ENCODE measurements at places on chromosomes 13 and 19.
A peak's percentile ranks its signal among the peaks of the same experiment; 100 is the strongest.

- DNase-seq = no peak
Measured at GRCh38 chr13:21232599-21232998, 56.1 kb downstream of the MRPL57 start.

GRCh38 chr13:59744747-59745391, 418.9 kb downstream of the DIAPH3 start:
- DNase-seq = no peak

DNA sequence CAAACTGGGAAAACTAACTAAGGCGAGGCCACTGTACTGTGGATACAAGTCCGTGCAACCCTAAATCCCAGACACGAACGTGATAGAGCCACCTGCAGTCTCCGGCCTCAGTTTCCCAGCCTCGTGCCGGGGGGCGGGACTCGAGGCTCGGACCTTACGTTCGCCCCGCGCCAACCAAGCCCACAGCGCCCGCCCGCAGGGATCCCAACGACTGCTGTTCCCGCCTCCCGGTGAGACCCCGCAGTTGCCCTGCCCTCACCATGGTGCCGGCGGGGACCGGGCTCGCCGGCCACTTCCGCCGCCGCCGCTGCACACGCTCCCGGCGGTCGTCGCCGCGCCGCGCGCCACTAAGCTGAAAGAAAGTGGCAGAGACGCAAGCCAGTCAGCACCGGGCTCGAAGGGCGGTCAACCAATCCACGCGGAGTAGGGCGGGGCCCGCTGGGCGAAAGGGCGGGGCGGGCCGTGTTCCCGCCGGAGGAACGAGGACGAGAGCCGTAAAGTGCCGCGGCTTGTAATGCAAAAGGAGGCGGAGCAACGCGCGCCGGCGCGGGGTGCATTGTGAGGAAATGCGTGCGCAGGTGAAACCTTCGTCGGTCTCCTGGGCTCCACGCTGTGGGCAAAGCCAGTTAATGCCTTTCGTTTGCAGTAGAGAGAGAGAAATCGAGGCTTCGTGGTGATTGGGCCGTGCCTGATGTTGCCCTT, at the start of gene LSM4:
Gene LSM4, minus strand, starts transcription at position 318 of the 702 bp plus-strand sequence. Its CDS starts 56 bp downstream, at position 262.
- peak; percentile 94 for DNase-seq

DNA sequence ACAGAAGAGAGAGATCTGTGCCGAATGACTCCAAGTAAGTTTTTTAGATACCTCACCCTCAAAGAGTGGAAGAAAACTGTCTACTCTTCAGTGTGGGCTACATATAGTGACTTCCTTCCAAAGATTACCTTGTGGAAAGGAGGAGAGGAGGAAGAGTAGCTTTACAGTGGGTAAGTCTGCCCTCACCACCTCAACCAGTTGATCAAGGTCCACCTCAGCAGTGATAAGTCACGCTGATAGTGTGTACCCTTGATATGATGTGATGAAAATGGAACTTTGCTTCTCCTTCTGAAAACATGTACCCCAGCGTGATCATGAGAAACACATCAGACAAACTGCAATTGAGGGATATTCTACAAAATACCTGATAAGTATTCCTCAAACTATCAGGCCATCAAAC, 20.6 kb downstream of the KLF5 start:
- DNase-seq = no peak

GRCh38 chr19:54169149-54169740, 3.7 kb downstream of the TMC4 start:
- DNase-seq = no peak

- no peak for DNase-seq
Measured at GRCh38 chr13:75415694-75416093, 66.3 kb downstream of the TBC1D4 start.

DNA sequence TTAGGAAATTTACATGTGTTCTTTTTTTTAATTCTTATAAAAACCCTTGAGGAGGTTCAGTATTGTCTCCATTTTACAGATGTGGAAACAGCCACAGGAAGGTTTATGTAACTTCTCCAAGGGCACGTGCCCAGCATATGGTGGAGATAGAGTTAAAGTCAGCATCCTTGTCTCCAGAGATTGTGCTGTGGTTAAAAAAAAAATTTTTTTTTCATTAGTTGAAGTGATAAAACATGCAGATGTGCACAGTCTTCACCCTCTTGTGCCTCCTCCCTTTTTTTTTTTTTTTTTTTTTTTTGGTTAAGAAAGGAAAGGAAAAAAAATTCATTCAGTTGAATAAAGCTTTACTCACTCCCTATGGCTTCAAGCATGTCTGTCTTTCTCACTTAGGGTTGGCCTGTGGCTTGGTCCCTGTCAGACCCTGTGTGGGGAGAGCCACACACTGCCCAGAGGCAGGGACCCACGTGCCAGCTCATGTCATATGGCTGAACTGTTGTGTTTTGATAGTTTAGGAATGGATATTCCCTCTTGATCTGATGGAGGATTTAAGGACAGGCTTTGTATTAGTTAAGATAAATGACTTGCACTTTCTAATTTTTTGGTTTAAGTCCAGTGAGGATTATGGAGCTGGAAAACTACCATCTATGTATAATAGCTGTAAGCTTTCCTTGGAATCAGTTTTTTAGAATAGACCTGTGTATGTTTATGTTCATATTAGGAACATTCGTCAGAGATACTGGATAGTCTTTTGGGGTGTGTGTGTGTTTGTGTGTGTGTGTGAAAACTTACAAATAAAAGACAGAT, 19.3 kb downstream of the RNASEH2B start:
- DNase-seq = no peak

GRCh38 chr13:98609756-98610155, 32.8 kb upstream of the STK24 start:
- DNase-seq = peak; percentile 10

- DNase-seq = no peak
Measured at GRCh38 chr19:927351-927779, 1.5 kb downstream of the ARID3A start.

GRCh38 chr13:26785838-26786630, 25.4 kb upstream of the GPR12 start:
- no peak for DNase-seq

DNA sequence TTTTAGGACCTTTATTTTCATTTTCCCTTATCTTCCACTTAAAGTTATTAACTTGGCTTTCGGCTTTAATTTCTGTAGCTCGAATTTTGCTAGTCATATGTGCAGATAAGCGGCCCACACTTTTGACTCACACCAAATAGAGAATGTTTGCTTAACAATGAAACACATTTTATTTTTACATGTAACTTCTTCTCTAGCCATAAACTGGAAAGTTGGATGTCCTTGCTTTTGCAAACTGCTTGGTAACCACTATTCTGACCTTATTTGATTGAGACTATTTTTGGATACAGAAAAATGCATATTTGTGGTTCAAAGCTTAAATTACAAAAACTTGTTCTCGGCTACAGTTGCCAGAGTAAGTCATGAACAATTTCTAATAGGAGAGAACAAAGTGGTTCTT, 600.0 kb downstream of the KCTD12 start:
- DNase-seq = no peak

GRCh38 chr13:71871176-71871754, 4.3 kb upstream of the DACH1 start:
- no peak for DNase-seq

DNA sequence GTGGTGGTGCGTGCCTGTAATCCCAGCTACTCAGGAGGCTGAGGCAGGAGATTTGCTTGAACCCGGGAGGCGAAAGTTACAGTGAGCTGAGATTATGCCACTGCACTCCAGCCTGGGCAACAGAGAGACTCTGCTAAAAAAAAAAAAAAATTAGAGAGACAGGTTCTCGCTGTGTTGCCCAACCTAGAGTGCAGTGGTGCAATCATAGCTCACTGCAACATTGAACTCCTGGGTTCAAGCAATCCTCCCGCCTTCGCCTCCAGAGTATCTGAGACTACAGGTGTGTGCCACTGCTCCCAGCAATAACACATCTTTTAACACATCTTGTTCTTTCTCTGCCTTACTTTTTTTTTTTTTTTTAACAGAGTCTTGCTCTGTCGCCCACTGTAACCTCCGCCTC, 32.7 kb downstream of the CLEC17A start:
- DNase-seq = no peak

DNA sequence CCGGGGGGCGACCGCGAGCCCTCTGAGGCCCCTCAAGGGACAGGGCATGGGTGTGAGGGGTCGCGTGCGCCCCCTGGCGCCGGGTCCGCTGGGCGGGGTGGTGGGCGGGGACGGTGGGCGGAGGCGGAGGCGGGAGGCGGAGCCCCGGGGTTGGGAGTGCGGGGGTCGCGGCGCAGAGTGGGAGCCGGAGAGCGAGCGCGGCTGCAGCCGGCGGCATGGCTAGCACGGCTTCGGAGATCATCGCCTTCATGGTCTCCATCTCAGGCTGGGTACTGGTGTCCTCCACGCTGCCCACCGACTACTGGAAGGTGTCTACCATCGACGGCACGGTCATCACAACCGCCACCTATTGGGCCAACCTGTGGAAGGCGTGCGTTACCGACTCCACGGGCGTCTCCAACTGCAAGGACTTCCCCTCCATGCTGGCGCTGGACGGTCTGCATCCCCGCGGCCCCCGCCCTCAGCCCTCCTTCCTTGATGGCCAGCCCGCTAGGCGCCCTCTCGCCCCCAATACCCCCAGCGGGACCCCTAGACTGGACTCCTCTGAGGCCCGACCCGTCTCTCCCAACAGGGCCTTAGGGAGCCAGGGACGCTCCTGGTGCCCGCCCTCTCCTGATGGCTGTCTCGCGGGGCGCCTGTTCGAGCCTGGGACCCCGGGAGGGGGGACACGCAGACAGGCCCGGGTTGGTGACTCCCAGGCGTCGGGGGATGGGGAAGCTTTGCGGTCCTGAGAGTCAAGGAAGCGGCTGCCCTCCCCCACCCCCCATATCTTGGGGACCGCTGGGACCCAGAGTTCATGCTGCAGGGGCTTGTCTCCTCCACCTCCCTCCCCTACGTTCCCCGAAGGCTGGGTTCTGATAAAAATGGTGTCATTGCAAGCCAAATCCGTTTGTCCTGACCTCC, at the start of gene CLDN10:
Gene CLDN10, plus strand, starts transcription at position 182 of the 903 bp plus-strand sequence. Its CDS starts 34 bp downstream, at position 216.
- DNase-seq = no peak

- DNase-seq = no peak
Measured at GRCh38 chr13:44012910-44013757, 133.4 kb downstream of the LACC1 start.

- DNase-seq = peak; percentile 93
Measured at GRCh38 chr13:33229446-33230177, 55.9 kb downstream of the STARD13 start.

- no peak for DNase-seq
Measured at GRCh38 chr13:49503951-49504350, 8.2 kb downstream of the PHF11 start.

DNA sequence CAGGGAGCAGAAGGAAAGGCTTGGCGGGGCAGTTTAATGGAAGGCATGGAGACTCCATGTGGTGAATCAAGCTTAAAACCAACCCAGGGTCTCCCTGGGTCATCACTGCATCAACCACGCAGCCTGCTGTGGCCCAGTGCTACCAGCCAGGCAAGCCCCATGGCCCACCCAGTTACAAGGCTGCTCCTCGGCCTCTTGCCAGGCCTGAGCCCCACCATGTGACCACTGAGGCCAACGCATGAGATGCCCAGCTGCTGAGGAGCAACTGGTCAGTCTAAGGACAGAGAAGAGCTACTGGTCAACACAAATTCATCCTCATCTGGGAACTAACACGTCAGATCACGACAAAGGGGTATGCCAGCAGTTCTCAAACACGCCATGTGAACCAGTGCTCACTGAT, 15.4 kb upstream of the KPTN start:
- no peak for DNase-seq

- no peak for DNase-seq
Measured at GRCh38 chr19:28377077-28377476, 835.9 kb downstream of the UQCRFS1 start.

DNA sequence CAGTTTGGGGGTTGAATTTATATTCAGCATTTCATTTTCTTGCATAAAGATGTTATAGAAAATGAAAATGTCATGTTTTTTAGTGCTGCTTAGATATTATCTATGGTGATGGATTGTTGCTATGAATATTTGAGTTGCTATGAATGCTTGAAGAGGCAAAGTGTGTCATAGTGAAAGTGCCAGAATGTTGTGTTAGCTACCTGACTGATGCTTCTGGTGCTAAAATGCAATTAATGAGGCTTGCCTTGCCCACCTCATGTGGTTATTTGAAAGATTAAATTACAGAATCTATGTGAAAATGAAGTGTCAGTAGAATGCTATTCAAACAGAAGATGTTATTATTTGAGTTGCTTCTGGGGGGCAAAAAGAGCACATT, 62.7 kb upstream of the MYCBP2 start:
- no peak for DNase-seq

DNA sequence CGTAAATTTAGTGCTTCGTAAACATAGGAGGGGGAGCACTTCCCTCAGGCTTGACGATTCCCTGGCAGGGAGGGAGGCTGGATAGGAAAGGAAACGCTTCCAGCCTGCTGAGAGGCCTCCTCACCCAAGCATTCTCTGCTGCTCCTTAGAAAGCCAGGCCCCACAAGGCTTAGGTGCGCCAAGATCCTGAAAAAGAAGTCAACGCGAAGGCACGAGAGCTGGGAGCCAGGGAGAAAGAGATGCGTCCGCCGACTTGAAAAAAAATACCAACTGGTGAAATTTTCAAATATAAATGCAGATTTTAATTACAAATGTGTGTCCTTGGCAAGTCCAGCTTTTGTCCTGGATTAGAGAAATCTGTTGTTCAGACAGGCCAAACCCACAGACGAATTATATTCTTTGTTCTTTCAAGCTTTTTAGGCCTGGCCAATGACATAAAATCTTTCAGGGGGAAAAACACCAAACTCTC, 64.0 kb downstream of the ALOX5AP start:
- no peak for DNase-seq

DNA sequence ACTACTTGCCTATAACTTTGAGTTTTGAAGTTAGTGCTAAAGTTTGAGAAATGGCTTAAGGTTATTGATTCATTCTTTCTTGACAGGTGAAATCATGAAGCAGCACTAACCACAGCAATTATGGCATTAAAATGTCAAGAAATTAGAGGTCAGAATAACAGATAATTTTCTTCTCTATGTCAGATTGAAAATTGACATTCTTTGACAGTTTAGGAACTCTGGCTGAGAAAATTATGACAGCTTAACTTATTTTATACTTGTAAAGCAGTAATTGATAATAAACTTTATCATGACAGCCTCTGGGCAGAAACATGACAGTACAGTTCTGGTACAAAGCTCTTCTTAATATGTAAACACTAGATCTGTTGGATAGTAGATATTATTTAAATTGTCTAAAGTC, 155.2 kb upstream of the MAB21L1 start:
- DNase-seq = no peak

DNA sequence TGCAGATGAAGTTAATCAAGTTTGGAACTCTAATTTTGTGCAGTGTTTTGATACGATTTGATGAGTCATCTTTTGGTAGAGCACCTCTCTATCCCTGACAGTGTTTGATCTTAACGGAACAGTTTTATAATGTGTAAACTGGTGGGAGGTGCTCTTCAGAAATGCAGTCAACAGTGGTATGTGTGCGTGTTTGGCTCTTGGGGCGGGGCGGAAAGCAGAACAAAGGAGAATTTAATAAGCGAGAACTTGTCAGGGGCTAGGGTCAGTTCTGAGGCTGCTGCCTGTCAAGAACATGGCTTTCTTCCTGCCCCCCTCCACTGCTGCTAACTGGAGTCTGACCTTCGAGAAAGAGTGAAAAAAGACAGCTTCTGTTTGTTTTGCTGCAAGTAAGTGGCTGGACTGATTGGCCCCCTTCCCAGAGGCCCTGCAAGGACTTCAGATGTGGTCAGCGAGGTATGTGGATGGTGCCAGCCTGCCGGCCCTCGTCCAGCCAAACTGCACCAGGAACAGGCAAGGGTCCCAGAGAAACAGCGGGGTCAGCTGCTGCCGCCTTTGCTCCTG, 40.8 kb downstream of the BBC3 start:
- peak; percentile 43 for DNase-seq
